ENCODE measurements at places on chromosomes 16 and 17.

DNA sequence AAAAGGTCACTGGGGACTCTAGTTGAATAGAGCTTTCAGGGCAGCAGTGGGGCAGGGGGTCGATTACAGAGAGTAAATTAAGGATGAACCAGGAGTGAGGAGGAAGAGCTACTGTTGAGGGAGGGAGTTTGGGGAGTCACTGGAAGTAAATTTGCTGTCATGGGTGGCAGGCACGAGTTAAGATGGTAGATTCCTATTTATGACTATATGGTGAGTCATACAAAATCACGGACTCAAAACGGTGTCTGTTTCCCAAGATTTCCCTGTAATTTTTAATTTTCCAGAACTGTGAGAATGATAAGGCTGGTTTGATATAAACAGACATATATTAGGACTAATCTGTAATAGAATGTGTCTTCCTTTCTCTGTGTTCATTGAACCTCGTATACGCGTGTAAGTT lies 287.6 kb upstream of the GOT2 start:
- DNase-seq, result no peak

GRCh38 chr17:1959871-1960544 lies 65.1 kb downstream of the RTN4RL1 start:
- DNase-seq, result no peak

GRCh38 chr16:16189842-16190241 lies 33.5 kb downstream of the ABCC6 start:
- no peak for DNase-seq

DNA sequence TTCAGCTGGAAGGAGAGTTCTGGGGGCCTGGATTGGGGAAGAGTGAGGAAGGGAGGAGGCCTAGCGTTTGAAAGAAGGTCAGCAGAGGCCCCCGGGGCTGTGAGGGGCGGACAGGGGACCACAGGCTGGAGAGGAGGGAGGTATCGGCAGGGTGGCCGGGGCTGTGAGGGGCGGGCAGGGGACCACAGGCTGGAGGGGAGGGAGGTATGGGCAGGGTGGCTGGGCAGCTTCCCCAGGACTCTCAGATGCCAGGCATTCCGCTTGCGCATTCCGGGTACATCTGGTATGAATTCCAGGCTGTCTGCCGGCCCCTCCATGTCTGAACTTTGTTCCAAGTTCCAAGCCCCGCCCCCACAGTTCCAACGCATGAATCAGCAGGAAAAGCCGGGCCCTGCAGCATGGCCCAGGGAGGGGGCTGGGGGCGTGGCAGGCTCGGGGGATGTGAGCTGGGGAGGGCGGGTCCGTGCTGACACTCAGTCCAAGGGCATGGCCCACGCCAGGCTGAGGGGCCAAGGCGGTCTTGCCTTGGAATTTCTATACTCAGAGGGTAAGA lies 4.3 kb upstream of the TLCD2 start:
- no peak for DNase-seq

DNA sequence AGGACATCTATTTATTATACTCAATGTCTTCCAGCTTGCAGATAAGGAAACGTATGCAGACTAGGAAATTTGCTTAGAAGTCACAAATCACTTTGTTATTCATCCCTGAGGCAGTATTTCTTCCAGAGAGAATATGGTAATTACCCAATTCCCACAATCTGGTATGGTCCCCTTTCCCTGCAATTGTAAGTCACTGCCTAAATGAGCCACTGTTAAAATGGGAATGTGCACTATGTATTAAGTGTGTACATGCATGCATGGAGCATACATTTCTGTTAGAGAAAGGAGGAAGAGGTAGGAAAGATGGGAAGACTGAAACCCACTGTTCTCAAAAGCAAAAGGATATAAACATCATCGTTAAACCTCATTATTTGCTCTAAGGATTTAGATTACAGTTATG lies 10.0 kb downstream of the NUFIP2 start:
- DNase-seq, result no peak

- DNase-seq, result no peak
Observed at GRCh38 chr16:84324434-84325262, 30.0 kb downstream of the WFDC1 start.

Data from stimulated activated naive CD4-positive, alpha-beta T cell treated with Interleukin-2 at 50 U/mL for 16 hours (primary cell).